Mammary epithelial cell (primary cell): ENCODE measurements at places on chromosomes 2 and 18.

GRCh38 chr2:191247381-191248057, 2.3 kb downstream of the MYO1B start:
- DNase-seq: peak; percentile 93

- no peak for DNase-seq
These were observed 281.1 kb upstream of the POU3F3 start for GRCh38 chr2:104572834-104573233.

GRCh38 chr18:29326214-29326613, 1149.3 kb upstream of the CDH2 start:
- no peak for DNase-seq

DNA sequence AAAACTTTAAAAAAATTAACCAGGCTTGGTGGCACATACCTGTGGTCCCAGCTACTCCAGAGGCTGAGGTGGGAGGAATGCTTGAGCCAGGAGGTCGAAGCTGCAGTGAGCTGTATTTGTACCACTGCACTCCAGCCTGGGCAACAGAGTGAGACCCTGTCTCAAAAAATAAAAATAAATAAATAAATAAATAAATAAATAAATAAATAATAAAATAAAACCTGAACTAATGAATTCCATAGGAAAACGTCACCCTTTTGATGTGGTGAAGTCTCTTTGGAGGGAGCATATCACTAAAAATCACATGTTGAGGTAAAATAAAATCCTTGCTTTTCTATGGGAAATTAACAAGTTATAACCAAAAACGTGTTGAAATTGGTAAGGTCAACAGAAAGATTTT, 29.6 kb upstream of the ITGAV start:
- DNase-seq: no peak

GRCh38 chr2:83320053-83320452, 1139.0 kb downstream of the SUCLG1 start:
- no peak for DNase-seq

DNA sequence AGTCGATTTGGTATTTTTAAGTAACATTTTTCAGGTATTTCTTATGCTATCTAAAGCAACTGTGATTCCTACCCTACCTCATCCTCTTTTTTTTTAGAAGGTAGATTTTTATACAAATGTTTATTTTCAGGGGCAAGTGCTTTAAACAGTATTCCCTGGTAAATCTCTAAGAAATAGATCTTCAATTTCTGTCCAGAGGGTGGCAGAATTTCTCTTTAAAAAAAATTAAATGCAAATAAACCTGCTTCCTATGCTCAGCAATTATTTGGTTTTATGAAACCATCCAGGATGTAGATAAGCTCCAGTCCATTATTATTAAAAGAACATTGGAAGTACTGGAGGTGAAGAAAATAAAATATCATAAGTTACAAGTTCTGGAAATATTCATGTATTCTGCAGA, 191.9 kb downstream of the MYO3B start:
- peak; percentile 20 for DNase-seq

DNA sequence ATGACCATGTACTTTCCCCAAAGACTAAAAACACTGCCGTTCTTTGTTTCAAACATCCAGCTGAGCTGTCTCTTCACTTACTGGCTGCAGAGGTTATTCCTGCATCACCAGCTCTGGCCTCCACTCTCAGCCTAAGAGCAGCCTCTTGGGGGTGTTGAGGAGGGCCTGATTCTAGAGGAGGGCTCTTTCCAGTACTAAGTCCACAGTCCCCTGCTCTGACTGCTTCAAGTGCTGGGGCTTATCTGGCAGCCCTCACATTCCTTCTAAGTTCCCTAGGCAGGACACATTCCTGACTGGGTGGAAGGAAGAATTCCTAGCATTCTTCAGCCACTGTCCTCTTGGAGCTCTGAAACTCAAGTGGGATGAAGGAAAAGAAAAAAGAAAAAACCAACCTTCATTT, 32.9 kb upstream of the EHBP1 start:
- no peak for DNase-seq

DNA sequence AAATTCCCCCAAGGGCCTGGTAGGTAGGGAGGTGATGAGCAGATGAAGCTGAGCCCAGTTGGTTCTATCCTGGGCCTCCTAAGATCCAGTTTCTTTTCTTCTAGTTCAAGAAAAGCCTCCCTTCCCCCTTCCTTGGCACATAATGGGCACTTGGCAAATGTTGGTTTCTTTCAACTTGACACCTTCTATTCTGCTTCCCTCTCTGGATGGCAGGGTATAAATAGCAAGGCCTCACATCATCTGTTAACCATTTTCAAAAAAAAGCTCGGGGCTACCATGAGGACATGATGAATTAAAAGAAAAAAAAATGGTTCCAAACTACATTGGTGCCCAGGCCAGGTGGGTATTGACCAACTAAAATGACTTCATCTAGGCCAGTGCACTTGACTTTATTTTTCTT, 29.9 kb downstream of the CTAGE1 start:
- no peak for DNase-seq

DNA sequence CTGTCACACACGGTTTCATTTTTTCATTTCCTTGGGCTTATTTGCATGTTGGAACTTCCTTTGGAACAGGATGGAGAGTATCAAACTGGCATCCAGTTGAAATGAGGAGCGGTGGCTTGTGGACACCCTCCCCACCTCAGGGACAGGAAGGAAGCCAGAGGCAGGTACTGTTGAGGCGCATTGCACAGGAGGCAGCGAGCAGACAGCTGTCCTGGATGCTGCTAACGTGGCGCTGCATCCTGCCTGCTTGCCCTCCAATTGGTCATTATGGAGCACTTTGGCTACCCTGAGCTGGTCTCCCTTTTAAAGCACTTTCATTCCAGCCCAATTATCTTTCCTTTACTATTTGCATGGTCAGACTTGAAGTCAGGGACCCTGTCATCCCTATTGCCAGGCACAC, 80.7 kb upstream of the ITGA4 start:
- no peak for DNase-seq

- DNase-seq: no peak
These were observed 632.2 kb downstream of the SLC4A3 start for GRCh38 chr2:220259662-220260061.

DNA sequence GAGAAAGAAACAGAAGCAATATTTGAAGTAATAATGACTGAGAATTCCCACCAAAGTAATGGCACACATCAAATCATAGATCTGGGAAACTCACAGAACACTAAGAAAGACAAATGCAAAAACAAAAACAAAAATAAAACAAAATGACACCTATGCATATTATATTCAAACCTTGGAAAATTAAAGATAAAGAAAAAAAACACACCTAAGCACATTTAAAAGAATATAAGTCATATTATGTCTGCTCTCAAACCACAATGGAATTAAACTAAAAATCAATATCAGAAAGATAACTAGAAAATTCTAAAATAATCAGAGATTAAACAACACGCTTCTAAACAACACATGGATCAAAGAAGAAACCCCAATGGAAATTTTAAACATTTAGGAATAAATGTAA, 59.7 kb upstream of the GALNT5 start:
- no peak for DNase-seq

DNA sequence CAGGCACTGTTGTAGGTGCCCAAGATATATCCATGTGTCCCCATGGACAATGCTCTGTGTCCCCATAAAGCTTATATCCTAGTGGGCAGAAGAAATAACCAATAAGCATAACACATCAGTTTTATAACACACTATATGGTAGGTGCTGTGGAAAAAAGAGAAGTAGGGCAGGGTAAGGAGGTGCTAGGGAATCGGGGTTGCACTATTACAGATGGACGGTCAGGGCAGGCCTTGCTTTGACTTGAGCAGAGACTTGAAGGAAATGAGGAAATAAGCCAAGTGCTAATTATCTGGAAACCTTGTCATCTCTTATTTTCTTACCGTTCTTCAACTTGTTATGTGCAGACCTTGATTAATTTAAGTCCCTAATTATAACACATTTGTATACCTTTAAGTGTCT, 82.0 kb downstream of the PHLPP1 start:
- DNase-seq: no peak

DNA sequence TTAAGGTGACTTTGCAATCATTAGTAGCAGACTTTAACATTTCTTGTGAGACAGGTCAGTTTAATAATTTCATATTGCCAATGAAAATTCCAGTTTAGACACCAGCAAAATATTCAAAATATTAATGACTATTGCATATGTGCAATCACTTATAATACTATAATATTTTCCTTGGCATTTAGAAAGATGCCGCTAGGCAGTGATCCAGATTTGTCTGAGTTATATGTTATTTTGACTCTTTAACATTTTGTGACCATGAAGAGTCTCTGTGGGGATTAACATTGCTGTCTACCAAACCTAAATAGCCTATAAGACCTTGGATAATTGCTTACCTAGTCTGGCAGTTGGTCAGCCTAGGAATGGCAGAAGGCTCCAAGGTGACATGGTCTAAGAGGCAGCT, 389.6 kb downstream of the THSD7B start:
- no peak for DNase-seq

GRCh38 chr2:86433137-86433536, 8.0 kb upstream of the KDM3A start:
- DNase-seq: no peak

DNA sequence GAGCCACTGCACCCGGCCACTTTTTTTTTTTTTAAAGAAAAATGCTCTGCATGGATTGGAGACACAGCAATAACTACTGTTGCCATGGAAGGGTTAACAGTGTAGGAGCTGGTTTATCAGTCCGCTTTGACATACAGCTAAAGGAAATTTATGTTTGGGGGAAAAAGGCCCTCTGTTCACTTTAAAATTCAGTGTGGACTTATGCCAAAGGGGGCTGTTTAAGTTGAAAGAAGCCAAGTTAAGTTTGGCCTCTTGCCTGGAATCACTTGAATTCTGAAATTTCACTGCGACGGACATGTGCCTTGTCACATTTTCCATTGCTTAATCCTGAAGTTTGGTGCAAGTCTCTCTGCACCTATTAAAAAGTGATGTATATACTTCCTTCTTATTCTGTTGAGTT, 3.1 kb downstream of the KCNE4 start:
- DNase-seq: no peak

- no peak for DNase-seq
These were observed 4.3 kb downstream of the BIN1 start for GRCh38 chr2:127102521-127103242.

DNA sequence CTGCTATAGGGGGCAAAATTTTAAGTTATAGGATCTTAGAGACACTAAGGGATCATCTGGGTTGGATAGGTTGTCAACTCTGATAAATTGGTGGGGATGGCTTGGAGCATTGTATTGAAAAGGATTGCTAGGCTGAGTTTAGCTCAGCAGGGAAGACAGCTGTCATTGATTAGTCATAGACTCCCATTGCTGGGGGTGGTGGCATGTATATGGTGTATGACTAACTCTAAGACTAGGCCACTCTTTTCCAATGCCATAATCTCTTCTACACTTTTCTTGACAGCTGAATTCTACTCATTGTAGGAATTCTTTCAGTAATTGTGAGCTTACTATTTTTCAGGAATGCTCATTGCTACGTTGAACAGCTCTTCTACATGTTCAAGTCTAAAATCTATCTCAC, 81.3 kb upstream of the PELI1 start:
- DNase-seq: peak; percentile 62

- peak; percentile 2 for DNase-seq
These were observed 357.1 kb downstream of the NRXN1 start for GRCh38 chr2:50674876-50675275.

- DNase-seq: no peak
These were observed 96.4 kb upstream of the LDAH start for GRCh38 chr2:20919297-20919800.

DNA sequence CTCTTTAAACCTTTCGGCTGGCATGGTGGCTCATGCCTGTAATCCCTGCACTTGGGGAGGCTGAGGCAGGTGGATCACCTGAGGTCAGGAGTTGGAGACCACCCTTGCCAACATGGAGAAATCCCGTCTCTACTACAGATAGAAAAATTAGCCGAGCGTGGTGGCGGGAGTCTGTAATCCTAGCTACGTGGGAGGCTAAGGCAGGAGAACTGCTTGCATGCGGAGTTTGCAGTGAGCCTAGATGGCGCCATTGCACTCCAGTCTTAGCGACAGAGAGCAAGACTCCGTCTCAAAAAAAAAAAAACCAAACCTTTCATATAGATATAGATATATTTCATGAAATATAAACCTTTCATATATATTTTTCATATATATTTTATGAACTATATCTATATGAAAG, 864.7 kb downstream of the TRIB2 start:
- no peak for DNase-seq

DNA sequence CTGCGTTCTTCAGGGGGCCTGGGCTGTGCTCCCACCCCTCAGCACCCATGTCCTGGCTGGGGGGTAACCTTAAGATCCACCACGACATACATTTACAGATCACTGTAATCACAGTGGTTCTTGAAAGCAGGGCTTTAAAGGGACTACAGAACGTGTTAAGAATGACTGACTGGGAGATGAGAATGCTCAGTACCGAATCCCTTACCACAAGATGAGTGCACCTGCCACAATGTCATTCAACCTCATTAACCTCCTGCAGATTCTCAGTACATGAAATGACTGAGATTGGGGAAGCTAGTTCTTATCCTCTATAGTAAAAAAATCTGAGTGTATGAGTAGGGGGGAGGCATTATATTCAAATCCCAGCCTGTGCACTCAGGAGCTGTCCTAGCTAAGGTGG, 10.5 kb upstream of the PIEZO2 start:
- no peak for DNase-seq

- DNase-seq: no peak
These were observed 6.3 kb upstream of the MYOM1 start for GRCh38 chr18:3226048-3226447.

- no peak for DNase-seq
These were observed 2181.4 kb upstream of the PIK3C3 start for GRCh38 chr18:39773646-39774045.

- peak; percentile 62 for DNase-seq
These were observed 524 bp upstream of the SERTAD2 start for GRCh38 chr2:64654063-64654811.

- no peak for DNase-seq
These were observed 285.0 kb downstream of the GULP1 start for GRCh38 chr2:188576651-188577050.

- DNase-seq: no peak
These were observed 940.4 kb downstream of the ERBB4 start for GRCh38 chr2:211598238-211598637.

DNA sequence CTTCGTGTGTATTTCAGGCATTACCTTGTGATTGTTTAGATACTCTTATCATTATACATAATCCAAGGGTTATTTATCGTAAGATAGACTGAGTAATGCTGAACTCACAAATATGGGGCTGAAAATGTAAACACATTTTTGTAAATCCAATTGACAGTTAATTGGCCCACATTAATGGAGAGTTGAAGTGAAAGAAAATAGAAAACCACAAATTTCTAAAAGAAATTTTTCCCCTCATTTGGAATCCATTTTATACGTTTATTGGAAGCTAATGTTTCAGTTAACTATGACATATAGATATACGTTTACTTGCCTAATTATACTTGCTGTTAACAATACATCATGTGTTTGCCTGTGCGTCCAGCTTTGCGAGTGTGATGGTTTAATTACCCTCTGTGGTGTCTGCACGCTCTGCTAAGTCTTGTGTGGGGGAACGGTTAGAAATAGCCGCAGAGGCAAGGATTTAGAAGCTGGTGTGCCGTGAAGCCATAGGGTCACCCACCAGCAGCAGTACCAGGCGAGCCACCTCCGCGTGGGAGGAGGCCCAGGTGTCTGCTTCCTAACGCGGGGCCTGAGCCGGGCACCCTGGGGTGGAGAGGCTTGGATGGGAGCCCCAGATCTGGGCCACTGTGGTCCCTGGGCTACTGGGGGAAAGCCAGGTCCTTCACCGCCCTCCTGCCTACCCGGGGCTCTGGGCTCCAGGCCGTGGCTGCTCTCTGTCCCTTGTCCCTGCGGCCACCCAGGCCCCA, 38.0 kb downstream of the TSHZ1 start:
- peak; percentile 24 for DNase-seq

GRCh38 chr18:46538376-46538775, 118.6 kb downstream of the LOXHD1 start:
- no peak for DNase-seq
